ENCODE measurements at places on chromosomes 5 and 9.

DNA sequence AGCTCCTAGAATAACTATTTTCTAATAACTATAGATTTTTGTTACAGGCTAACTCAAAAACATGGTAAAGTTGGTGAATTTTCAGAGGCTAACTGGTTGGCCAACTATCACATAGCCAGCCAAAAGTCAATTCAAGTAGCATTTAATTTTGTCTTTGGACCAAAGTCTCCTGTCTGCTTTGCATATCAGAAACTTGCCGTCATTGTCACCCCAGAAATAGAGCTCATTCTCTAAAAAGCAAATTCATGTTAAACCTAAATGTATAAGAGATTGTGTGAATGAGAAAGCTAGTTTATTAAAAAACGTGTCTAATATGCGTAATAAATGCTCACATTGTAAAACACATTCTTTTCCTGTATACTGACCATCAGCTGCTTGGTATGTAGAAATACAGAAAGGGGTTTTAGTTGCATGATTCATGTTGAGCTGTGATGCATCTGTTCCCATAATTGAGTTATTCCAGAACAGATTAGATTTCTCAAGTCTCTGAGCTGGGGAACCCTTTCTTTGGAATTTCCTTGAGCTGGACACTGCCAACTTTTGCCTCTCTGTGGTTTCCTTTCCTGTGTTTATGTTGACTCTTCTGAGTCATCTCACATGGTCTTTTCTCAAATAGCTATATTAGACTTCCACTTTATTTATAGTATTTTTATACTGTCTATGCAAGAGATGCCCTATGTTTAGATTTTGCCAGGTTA, 7.3 kb downstream of the SRFBP1 start:
- DNase-seq, result no peak

- no peak for DNase-seq
These were observed 1.7 kb upstream of the CNTRL start for GRCh38 chr9:121073038-121073437.

GRCh38 chr5:154863291-154864080, 5.1 kb downstream of the CNOT8 start:
- no peak for DNase-seq

- no peak for DNase-seq
These were observed 1006.5 kb upstream of the TYRP1 start for GRCh38 chr9:11686733-11687132.

DNA sequence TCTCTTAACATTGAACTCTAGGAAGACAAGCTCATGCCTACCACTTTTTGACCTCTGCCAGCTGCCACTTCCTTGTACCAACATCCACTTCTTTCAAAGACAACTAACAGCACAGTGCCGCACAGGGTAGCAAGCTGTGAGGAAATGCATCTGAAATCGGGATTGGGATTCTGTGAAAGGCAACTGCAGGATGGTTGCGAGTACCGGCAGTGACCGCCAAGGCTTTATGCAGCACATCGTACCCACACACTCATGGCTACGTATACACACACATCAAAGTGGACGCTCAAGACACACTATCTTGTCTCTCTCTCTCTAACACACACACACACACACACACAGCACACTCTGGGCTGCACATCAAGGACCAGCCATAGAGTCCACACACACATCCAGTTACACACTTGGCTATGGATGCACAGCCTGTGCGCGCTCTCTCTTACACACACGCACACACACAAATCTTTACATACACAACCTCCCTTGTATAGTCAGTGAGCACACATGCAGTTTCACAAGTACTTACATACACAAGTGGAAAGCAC, 964 bp downstream of the HTR4 start:
- no peak for DNase-seq

DNA sequence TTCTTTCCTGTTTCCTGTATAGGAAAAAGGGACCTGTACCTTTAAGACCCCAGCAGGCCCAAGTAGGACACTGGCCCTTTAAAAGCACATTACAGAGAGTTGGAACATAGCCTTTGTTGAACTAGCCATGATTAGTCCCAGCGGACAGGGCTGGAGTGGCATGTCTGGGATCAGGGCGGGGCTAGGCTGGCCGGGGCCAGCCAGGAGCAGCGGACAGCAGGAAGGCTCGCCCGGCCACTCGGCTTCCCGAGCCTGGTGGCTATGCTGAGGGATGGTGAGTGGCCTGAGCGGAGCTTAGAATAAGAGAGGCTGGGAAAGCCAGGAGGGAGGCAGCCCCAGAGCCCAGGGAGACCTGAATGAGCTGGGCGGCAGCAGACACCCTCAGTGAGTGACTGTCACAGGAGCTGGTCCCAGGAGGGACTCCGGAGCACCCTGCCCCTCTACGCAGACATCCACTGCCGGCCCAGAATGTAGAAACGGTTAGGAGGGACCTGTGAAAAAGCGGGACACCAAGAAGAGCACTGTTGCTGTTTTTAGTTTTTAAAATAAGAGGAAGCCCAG, 92.1 kb downstream of the DAB2IP start:
- peak; percentile 85 for DNase-seq

DNA sequence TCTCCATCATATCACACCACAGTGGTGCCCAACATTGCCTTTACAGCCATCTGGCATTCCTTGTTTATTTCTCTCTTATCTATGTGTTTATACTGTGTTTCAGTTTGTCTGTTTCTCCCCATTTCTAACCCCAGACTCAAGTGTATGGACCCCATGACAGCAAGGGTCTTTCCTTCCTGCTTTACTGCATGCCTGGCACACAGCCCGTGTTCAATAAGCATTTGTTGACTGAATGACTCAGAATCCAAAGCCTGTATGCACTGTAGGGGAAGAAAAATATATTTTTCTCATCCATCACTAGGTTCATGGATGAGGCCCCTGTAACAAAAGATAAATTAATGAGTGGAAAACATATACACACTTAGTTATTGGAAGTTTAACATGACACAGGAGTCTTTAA, 190.8 kb upstream of the SEMA6A start:
- no peak for DNase-seq

- no peak for DNase-seq
These were observed 37.1 kb upstream of the GDNF start for GRCh38 chr5:37876943-37877342.

- DNase-seq, result no peak
These were observed 9.1 kb downstream of the SARDH start for GRCh38 chr9:133728856-133729616.

DNA sequence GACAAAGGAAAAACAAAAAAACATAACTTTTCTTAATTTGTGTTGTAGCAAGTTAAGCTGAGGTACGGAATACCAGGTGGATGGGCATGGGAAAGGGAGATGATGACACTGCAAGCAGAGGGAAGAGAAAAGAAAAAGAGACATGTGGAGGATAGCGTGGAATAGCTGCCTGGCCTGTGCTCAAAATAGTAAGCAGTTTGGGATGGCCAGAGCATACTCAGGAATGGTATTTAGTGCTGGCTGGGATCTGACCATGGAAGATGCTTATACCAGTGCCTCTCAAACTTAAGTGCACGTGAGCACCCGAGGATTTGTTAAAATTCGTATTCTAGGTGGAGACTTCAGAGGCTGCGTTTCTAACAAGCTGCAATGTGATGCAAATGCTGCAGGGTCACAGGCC, 41.3 kb downstream of the LNPEP start:
- DNase-seq, result no peak

DNA sequence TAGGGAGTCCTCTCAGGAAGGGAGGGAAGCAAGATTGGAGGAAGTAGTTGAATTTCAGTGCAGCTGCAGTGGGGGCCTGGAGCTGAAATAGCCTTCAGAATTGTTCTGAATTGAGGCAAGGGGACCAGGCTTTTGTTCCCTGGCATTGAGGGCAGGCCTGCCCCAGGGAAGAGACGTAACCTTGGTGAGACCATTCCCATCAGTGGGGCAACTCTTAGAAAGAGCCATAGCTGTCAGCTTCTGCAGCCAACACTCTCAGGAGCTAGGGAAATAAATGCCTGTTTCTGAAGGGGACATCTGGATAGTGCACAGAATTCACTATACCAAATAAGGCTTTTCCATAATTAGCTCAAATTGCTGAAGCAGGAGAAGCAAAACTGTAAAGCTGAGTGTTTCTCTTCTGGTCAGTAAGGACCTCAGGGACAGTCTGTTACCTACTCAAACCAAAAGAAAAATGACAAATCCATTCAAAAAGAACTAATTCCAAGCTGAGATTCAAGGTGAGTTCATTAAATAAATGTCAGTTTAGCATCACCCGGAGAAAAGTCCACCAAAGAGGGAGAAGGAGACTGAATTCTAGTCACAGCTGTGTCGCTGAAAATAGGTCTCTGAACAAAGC, 44.0 kb downstream of the LYRM7 start:
- DNase-seq, result no peak

DNA sequence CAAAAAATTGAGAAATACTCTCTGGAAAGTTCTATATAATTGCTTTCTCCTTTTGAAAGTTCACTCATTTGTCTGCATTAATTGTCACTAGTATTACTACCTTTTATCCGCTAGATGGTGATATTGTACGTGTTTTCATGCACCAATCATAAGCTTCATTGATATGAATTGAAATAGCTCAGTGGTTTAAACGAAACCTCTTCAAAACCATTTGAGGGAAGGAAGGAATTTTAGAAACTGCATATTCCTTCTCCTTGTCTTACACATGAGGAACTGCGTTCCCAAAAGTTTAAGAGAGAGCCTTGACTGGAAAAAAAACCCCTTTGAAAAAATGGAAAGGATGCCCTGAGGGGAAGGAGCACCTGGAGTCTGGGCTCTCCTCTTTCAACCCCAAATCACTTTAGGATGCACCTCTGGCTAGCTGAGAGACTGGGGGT, 98.6 kb downstream of the YTHDC2 start:
- DNase-seq, result no peak

DNA sequence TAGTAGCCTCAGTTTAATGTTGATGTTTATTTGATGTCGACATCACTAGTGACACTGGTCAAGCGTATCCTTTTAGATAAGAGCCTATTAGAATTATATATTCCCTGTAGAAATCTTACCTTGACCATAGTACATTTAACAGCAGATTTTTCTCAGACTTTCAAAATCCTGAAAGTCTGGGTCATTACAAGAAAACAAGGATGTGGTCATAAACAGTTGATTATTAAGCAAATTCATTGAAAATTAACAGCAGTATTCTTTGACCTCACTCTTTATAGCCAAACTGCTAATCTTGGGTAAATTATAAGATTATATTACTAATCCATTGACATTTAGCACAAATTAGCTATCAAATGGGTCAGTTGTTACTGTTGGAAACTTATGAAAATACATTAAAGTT, 83.4 kb downstream of the GHR start:
- no peak for DNase-seq

GRCh38 chr9:119961774-119962424, 592.7 kb upstream of the BRINP1 start:
- DNase-seq, result peak; percentile 75

GRCh38 chr5:109580225-109580624, 109.5 kb upstream of the MAN2A1 start:
- no peak for DNase-seq

DNA sequence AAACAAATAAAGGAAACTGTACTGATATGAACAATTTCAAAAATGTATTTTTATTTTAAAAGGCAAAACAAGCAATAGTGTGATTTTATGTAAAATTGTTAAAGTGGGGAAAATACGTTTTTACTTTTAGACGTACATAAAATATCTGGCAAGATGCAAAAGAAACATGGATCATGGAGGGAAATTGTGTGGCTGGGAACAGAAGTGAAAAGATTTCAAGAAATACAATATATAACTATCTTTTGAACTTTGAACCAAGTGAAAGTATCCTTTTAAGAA, 1.5 kb upstream of the ZNF367 start:
- no peak for DNase-seq

- no peak for DNase-seq
These were observed 40.2 kb downstream of the RXRA start for GRCh38 chr9:134366223-134367031.

- no peak for DNase-seq
These were observed 66.2 kb downstream of the FOXD1 start for GRCh38 chr5:73382401-73382740.

DNA sequence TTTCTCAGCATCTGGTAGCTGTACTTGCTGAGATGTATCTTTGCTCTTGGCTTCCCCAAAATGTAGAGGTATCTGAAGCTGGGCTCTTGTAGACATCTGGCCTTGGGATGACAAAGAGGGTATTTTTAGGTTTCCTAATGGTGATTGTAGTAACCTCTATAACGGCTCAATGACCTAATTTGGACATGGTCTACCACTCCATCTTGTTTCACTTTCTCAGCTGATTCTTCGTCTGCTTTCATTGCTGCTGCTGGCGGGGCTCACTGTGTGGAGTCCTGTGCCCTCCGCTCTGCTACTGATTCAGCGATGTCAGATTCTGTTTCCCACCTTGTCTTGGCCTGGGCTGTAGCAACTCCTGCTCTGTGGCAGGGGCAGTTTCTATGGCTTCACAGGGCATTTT, 12.7 kb upstream of the MARCHF11 start:
- DNase-seq, result no peak

GRCh38 chr5:33408816-33409215, 31.9 kb upstream of the TARS1 start:
- no peak for DNase-seq

- DNase-seq, result no peak
These were observed 213.2 kb upstream of the RPS23 start for GRCh38 chr5:82491397-82491796.

DNA sequence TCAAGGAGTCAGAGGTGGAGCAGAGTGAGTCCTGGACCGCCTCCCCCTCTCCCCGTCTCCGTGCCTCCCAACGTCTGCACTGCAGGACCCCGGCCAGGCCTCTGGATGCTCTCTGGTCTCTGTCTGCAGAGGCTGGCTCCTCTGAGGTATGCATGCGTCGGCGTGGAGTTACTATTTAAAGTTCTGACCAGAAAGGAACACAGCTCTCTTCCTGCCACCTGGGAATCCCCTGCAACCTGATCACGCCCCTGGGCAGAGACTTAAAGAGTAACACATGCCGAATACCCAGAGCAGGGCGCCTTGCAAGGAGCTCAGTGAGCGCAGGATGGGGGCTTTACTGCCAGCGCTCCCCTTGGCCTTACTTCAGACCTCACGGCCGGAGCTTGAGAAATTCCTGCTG, 16.0 kb downstream of the ANXA6 start:
- DNase-seq, result peak; percentile 37

DNA sequence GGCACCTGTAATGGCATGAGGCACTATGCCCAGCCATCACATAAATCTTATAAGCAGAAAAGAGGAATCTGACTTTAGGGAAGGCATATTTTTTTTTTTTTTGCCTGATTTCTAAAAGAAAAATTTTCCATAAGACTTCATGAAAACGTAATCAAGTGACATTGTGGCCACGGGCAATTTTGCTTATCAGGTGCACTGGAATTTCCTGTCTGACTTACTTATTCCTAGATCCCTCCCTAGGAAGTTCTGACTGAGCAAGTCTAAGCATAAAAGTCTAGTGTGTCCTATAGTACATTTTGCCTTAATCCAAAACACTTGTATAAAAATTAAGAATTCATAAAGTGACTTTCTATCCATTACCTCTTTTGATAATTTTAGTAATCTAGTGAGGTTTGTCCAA, 12.5 kb downstream of the C5orf46 start:
- no peak for DNase-seq

GRCh38 chr5:5360941-5361520, 61.4 kb upstream of the ICE1 start:
- no peak for DNase-seq

- no peak for DNase-seq
These were observed 392.0 kb downstream of the GADD45G start for GRCh38 chr9:89996773-89997172.

- DNase-seq, result no peak
These were observed 21.4 kb downstream of the ZNF608 start for GRCh38 chr5:124725040-124725434.
